Stimulated activated CD4-positive, alpha-beta T cell treated with anti-CD3 and anti-CD28 coated beads, Interleukin-1b, Interleukin-23, amount 100 ng/mL, for 1 hour (primary cell): ENCODE measurements at places on chromosomes 1 and 21.

- DNase-seq = no peak
Observed at GRCh38 chr1:84401156-84401555, 2.9 kb downstream of the DNASE2B start.

GRCh38 chr1:14946011-14946359 is 207.6 kb upstream of the TMEM51 start:
- DNase-seq = no peak

DNA sequence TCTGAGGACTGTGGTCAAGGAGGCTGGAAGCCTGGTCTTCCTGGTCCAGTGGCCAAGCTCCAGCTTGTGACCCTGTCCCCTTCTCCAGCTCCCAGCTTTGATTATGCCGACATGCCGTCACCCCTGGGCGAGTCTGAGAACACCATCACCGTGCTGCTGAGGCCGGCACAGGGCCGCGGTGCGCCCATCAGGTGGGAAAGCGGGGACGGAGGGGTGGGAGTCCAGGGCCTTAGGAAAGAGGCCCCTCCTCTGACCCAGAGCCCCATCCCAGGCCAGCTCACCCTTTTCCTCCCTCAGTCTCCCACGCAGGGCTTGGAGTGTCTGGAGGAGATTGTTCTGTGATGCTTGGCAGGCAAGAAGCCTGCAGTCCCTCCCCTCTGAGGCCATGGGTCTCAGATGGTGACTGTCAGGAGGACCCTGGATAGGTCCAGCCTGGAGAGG is 43.6 kb downstream of the PTPRU start:
- DNase-seq = no peak

GRCh38 chr1:243499711-243500110 is 243.9 kb downstream of the SDCCAG8 start:
- DNase-seq = no peak

- DNase-seq = no peak
Observed at GRCh38 chr1:78715181-78715661, 65.6 kb downstream of the IFI44 start.

- DNase-seq = no peak
Observed at GRCh38 chr1:184641894-184642293, 112.8 kb downstream of the EDEM3 start.

- DNase-seq = no peak
Observed at GRCh38 chr1:86778569-86779239, 74.3 kb downstream of the SH3GLB1 start.

GRCh38 chr1:92502247-92502646 is 15.5 kb upstream of the GFI1 start:
- no peak for DNase-seq

GRCh38 chr1:193406901-193407300 is 220.5 kb upstream of the B3GALT2 start:
- no peak for DNase-seq

- DNase-seq = no peak
Observed at GRCh38 chr1:159510229-159510541, 25.6 kb downstream of the OR10J5 start.

DNA sequence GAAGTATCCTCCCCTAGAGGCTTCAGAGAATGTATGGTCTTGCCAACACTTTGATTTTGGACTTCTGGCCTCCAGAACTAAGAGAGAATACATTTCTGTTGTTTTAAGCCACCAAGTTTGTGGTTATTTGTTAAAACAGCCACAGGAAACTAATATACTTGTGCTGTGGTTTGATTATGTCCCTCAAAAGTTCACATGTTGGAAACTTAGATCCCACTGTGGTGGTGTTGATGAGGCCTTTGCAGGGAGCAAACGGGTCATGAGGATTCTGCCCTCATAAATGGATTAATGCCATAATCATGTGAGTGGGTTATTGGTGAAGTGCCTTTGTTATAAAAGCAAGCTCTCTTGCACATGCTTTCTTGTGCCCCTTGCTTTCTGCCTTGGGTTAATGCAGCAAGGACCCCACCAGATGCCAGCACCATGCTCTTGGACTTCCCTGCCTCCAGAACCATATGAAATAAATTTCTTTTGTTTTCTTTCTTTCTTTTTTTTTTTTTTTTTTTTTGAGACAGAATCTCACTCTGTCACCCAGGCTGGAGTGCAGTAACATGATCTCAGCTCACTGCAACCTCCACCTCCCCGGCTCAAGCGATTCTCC is 157.3 kb downstream of the CLIC6 start:
- DNase-seq = no peak

DNA sequence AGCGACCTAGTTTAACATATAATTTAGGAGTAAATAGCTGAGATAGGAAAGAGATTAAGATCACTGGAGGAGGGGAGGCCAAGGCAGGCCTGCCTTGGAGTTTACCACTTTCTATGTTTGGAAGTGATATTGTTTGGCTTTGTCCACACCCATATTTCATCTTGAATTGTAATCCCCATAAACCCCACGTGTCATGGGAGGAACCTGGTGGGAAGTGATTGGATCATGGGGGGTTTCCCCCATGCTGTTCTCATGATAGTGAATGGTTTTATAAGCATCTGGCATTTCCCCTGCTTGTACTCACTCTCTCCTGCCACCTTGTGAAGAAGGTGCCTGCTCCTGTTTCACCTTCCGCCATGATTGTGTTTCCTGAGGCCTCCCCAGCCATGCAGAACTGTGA is 58.3 kb upstream of the ARTN start:
- DNase-seq = no peak

DNA sequence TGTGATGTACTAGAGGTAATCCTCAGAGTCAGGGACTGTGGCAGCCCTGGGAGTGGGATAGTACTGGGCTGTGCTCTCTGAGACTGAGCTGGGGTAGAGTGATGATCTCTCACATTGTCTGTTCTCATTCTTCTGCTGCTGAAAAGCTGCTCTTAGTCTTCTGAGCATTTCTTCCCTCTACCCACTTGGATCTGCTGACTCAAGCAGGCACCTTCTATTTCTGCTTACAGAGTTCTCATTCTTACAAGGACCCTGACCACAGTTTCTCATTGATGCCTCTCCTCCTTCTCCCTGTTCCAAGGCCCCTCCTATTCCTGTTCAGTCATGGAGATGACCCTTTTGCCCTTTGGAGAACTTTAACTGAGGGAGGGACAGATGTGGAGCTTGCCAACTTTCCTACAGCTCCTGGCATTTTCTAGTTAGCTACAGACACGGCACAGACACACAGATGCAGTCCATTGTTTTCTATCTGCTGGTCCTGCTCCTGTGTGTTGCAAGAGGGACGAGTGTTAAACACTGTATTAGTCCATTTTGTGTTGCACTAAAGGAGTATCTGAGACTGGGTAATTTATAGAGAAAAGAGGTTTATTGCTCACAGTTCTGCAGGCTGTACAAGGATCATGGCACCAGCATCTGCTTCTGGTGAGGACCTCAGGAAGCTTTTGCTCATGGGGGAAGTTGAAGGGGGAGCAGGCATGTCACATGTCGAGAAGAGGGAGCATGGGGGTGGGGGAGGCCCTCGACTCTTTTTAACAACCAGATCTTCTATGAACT is 12.3 kb downstream of the MAPKAPK2 start:
- no peak for DNase-seq

- no peak for DNase-seq
Observed at GRCh38 chr1:180219776-180220175, 10.3 kb upstream of the LHX4 start.

DNA sequence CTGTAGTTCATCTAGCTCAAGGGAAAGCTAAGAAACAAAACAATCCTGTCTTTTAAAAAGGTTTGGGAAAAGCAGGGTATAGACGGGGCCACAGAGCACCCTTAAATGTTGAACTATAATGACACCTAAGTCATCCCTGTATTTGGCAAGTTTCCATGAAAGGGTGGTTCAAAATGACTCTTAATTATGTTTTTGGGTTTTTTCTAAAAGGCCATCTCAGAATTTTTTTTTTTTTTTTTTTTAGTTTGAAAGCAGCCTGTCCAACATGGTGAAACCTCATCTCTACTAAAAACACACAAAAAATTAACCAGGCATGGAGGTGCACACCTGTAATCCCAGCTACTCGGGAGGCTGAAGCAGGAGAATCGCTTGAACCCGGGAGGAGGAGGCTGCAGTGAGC is 22.2 kb downstream of the TOMM20 start:
- no peak for DNase-seq

DNA sequence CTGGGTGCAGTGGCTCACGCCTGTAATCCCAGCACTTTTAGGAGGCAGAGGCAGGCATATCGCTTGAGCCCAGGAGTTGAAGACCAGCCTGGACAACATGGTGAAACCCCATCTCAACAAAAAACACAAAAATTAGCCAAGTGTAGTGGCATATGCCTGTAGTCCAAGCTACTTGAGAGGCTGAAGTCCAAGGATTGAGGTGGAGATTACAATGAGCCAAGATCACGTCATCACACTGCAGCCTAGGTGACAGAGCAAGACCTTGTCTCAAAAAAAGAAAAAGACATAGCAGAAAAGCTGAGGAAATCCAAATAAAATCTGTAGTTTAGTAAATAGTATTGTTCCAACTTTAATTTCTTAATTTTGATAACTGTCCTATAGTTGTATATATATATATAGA is 11.5 kb upstream of the ASH1L start:
- DNase-seq = no peak

GRCh38 chr1:119664067-119664466 is 16.0 kb upstream of the ZNF697 start:
- DNase-seq = no peak

DNA sequence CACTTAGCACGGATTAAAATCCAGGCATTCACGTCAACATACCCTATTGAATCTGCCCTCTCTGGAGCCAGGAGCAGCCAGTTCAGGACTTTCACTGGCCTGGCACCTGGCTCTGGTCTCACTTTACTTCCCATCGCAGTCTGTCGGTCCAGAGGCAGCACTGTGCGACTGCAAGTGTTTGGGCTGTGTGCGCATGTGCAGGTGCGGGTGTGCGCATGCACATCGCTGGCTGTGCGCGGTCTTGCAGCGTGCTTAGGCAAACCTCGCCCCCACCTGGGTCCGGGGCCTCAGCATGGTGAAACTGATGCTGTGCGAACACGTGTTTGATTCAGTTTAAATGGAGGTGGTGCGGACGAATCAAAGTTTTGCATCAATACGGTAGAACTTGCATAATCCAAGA is 38.0 kb downstream of the ATF3 start:
- DNase-seq = no peak

DNA sequence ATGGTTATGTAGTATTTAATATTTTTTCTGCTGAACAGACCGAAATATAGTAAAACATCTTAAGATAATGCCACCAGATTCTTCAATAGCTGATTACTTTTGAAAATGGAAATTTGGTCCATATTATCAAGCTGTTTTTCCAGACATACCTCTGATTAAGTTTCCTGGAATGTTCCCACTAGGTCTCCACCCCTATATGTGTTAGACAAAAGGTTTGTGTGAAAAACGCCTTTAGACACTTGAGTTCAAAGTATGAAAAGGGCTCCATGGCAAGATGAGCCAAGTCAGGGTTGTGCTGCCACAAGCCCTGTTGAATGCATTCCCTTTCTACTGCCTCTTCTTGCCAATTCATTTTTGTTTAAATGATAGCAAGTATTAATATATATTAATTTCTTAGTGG is 52.7 kb downstream of the ZBTB17 start:
- DNase-seq = no peak

DNA sequence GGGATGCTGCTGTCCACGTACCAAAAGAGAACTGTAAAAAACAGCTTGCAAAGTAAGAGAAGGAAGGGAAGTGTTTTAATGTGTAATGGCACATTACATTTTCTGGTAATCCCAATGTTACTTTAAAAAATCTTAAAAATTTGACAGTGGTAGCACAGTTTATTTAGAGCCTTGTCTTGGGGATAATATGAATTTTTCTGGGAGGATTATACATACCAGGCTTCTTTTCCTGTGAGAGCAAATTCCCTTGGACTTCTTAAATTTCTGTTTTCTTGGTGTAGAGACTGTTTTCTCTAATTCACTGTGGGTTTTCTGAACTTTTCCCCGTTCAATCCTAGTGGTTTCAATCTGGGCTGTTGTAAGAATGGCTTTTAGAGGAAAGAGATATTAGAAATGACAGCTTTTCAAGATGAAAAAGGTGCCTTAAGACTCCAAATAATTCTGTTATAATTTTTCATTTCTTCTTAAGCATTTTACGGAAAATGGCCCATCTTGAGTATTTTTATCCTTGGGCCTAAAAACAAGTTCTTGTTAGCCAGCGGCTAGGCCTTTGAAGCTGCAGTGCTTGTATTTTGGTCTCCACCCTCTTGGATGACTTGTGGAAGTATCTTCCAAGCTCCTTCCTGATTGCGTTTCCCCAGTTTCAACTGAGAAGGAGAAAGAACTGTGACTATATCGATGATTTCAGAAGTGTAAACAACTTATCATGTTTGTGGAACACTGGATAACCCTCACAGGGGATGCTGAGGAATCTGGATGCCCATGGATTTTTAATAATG is 70.0 kb downstream of the LEPR start:
- DNase-seq = no peak

- DNase-seq = no peak
Observed at GRCh38 chr1:67690411-67690810, 5.4 kb downstream of the GADD45A start.

DNA sequence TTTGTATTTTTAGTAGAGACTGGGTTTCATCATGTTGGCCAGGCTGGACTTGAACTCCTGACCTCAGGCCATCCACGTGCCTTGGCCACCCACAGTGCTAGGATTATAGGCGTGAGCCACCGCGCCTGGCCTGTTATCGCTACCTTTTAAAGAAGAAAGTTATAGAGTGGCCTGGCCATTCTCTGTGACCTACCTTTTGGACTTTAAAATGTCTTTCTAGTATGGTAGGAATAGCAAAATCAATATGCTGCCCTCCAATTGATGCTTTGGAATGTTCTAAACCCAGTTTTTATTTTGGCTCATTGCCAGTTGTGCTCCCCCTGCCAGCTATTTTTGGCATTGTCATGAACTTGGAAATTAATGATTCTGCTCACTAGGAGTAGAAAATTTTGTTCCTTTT is 19.9 kb downstream of the HIPK1 start:
- no peak for DNase-seq

GRCh38 chr1:13540866-13541265 is 27.1 kb upstream of the LRRC38 start:
- DNase-seq = no peak

- no peak for DNase-seq
Observed at GRCh38 chr1:174258148-174258550, 98.8 kb downstream of the RABGAP1L start.

GRCh38 chr1:45014321-45015028 is 2.4 kb downstream of the UROD start:
- peak; percentile 69 for DNase-seq
